ENCODE measurements at places on chromosomes 7 and 10.

- no peak for DNase-seq
Observed at GRCh38 chr10:71438761-71439160, 42.0 kb downstream of the CDH23 start.

- peak; percentile 34 for DNase-seq
Observed at GRCh38 chr10:43384252-43385221, 13.1 kb downstream of the FXYD4 start.

DNA sequence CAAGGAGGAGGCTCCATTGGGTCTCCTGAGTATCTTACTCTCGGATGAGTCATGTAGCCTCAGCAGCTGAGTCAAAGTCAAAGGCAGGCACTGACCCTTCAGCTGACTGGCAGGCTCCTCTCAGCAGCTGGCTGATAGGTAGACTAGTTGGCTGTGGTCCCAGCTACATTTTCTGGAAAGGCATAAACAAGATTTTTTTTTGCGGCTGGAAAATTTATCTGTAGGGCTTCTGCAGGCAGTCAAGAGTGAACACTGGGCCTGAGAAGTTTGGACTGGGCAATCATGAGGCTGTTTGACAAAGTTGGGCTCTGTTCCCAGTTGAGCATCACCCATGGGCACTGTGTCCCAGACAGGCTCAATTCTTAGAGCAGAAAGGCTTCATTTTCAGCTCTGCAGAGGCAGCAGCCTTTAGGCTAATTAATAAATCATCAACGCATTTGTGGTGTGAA, 796.2 kb downstream of the CCSER2 start:
- no peak for DNase-seq

DNA sequence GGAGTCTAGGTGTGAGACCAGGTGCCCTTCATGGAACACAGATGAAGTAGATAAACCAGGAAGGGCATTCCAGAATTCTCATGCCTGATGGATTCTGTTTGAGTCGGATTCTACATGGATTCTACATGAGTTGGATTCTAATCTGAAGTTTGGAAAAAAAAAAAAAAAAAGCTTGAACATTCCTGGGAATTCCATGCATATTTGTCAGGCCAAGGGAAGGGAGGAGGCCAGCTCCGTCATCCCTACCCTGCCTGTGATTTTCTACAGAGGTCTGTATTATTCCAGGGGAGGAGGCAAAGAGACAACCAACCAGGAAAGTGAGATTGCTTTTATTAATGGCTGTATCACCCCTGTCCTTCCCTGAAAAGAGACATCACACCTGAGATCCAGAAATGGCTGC, 27.8 kb upstream of the EBLN1 start:
- DNase-seq = no peak

DNA sequence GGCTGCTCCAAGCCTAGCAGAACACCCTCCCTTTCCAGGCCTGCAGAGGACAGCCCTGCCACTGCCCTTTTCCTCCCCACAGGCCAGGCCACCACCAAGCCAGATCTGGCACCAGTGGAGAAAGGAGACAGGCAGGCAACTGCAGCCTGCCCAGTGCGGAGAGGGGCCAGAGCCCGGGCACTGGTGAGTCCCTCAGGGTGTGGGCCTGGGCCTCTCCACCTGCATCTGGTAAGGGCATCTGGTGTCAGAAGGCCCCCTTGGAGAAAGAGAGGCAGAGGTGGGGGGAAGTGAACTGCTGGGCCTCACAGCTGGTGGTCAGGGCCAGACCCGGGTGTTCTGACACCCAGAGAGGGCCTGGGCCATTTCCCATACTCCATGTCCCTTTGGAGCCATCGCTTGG, 27.9 kb downstream of the ZNF783 start:
- DNase-seq = no peak

- no peak for DNase-seq
Observed at GRCh38 chr7:158014976-158015375, 572.6 kb downstream of the PTPRN2 start.

GRCh38 chr7:5284304-5285281, 1.9 kb downstream of the SLC29A4 start:
- peak; percentile 69 for DNase-seq

- DNase-seq = no peak
Observed at GRCh38 chr10:14748441-14748840, 26.3 kb downstream of the FAM107B start.

GRCh38 chr10:24034571-24034970, 174.4 kb upstream of the KIAA1217 start:
- DNase-seq = no peak

DNA sequence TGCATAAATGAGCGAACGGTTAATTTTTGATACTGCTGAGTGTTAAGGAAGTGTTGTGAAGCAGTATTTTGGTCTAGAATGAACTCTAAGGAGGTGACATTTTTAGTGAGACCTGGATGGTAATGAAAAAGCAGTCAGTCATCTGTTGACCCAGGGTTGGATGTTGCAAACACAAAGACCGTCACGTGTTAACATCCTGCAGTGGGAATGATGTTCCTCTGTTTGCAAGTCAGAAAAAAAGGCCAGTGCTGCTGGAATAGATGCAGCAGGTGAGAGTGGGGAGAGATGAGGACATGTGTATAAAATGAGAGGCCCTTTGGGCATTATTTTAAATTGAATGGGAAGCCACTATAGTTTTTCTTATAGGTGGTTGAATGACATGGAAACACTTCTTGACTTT, 39.3 kb downstream of the INSYN2A start:
- DNase-seq = no peak

DNA sequence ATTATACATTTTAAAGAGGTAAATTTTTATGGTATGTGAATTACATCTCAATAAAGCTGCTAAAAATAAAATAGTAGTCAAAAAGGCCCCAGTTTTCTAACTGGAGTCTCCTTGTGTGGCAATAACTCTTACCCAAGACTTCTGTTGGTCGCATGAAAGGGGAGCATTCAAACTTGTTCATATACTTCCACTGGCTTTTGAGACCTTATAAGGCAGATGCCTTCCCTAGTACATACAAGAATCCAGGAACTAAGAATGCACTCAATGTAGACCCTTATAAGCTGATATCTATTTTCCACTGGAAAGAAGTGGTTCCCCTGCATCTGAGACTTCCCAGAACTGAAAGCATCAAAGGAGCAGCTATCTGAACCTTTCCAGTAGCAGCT, 13.0 kb downstream of the BCAP29 start:
- DNase-seq = no peak

DNA sequence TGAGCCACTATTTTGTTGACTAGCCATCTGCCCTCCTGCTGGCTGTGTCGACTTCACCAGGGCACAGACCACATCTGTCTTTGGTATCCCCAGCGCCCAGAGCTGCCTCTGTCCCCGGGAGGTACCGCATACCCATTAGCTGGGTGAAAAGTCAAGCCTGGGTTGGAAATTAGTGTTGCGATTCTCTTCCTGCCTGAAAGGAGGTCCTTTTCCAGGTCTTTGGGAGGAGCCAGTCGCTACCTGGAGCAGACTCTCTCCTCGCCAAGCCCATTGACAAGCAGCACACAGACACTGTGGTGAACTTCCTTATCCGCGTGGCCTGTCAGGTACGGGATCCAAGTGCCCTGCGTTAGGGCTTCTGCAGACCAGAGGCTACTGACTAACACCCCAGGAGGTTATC, 79.4 kb downstream of the TRRAP start:
- no peak for DNase-seq

- no peak for DNase-seq
Observed at GRCh38 chr7:22861576-22861975, 38.9 kb upstream of the TOMM7 start.
